Right renal cortex interstitium (tissue), 3 donors: ENCODE measurements at places on chromosomes 5 and 9.

DNA sequence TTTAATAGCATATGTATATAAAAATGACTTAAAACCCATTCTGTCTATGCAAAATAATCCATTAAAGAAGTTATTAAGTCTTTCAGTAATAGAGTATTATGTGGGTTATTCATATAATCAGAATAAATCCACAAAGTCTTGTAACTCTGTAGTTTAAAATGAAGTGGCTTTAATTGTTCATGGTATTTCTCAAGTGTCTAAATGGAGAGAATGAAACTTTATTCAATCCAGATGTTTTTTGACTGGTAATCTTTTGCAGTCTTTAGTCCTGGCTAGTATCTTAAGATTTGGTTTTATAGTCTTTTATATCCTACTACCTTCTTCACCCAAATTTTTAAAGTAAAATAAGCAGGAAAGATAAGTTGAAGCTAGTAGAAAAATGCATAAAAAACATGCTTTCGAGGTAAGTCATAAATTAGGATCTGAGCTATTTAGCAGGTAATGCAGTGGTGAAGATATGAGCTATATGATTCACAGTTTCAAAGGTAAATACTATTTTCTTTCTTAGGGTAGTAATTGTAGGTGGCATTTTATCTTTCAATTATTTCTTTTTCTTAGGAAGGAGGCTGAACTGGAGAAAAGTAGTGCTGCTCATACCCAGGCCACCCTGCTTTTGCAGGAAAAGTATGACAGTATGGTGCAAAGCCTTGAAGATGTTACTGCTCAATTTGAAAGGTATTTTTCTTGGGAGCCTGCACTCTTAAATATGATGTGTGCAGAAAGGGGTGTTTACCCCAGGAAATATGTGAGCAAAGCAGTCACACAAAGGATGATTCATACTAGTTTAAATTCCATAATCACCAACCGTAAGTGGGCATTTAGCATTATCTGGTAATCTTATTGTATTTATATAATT lies 17.9 kb downstream of the HMMR start:
- DNase-seq: no peak

GRCh38 chr5:137372773-137373160 lies 126.4 kb downstream of the SPOCK1 start:
- DNase-seq: no peak

DNA sequence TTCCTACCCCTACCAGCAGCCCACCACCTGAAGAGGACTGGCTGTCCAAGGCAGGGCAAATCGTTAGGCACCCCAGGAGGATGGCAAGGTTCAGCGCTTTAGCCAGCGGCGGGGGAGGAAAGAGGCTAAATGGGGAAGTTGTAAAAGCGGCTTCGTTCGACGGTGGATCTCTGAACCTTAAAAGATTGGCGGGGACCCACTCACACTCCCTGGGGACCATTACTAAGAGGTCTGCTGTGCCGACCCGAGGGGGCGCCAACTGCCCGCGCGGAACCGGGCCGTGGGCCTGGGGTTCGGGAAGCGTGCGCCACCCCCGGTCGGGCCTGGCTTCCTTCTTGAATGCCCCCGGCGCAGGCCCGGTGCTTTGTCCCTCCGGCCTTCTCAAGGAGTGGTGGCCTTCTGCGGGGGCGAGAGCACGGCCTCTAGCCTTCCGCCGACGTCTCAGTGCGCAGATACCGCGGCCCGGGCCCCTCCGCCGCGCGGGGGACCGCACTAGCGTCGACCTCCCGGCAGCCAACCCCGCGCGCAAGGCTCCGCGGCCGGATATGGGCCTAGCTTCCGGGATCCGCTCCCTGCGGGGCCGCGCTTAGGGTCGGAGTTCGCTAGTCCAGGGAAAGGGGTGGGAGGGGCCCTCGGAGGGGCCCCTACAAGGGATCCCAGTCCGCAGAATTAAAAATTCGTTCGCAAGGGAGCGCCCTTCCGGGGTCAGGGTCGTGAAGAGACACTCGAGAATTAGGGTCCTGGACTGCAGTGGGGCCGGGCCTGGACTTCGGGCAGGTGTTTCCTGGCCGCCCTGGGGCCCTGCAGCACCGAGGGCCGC lies 10.5 kb downstream of the NR2F1-AS1 start:
- DNase-seq: no peak

DNA sequence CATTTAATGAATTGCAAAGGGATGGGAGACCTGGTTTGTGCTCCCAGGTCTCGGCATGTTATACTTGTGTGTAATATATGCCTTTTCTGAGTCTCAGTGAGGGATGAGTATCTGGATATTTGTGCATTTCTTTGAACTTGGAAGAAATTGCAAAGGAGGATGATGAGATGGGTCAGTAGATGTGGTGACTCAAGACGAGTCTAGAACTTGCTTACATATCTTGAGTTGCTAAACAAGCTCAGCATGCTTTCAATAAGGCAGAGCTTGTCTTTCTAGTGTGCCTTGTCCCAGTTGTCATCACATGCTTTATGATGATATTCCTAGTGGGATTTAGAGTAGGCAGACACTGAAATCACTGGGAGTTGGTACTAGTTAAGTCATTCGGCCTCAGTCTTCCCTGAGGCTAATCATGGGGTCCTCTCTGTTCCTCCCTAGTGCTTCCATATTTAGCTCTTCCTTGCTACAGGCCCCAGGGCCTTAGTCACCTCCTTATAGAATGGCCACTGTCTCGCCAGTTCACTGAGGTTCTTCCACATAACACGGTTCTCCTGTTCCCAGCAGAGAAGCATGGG lies 222.3 kb downstream of the ARRDC3 start:
- no peak for DNase-seq

DNA sequence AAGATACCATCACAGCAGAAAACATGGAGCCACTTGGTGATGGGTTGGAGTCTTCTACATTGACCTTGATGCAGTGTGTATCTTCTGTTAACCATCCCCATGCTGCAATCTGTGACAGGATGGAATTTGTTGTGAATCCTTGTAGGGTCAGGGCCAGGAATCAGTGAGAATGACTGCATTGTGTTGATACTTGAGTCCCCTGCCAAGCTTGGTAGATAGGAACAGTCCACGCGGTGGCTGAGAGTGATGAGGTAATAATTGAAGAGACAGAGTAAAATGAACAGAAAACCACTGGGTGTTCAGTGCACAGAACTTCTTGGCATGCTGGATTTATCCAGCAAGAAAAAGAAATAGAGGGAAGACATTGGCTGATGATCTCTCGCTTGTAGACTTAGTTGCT lies 217.5 kb downstream of the MAN2A1 start:
- DNase-seq: no peak

- DNase-seq: no peak
These were observed 189.2 kb upstream of the NR4A3 start for GRCh38 chr9:99632349-99633038.

DNA sequence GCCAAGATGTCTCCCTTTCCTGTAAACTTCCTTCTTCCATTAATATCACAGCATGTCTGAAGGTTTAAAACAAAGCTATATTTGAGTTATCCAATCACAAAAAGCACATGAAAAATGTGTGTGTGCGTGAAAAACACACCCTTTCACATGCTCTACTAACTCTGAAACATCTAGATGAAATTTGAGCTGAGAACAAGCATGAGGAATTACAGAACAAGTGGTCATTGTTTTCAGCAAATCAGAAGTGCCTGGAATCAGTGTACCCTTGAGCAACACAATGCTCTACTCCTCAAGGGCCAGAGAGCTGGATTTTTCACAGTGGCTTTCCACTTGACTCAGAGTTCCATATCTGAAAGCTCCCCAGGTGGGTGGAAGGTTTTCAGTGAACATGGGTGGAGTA lies 255.9 kb downstream of the PSAT1 start:
- no peak for DNase-seq

DNA sequence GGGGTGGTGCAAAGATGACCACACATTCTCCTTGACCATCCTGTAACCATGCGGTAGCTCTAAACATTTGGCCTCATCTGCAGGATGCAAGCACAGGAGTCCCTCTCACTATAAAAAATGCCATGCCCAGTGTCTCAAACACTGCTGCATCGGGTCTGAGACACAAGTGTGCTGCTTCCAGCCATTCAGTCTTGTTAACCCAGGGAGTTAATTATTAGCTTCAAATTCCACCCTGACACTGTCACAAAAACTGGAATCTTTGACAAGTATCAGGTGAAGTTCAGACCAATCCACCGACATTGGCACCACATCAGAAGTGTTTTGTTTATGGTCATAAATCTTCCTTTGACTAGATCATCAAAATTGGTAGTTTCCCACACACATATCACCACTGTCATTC lies 119.1 kb upstream of the RASEF start:
- no peak for DNase-seq

GRCh38 chr5:54717870-54718269 lies 200.3 kb downstream of the SNX18 start:
- DNase-seq: no peak

DNA sequence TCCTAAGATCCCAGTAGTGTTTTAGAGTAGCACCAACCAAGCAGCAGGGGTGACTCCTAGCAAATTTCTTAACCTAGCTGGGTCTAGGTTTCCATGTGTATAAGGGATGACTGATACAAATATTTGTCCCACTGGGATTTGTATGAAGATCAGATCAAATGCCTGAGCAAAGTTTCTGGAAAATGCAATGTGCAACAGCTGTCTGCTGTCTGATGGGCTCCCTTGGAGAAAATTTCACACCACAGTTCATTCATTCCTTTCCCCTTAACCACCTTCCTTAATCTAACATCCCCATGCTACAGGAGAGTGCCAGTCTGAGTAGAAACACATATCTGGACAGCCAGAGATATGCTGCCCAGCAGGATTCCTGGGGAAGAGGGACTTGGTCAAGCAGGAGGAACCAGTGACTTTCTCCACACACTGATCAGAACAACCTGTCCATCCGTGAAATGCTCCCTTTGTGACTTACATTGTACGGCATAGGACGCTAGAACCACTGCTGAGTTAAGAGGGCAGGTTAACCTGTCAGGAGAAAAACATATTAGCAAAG lies 53.3 kb downstream of the PTPN3 start:
- DNase-seq: no peak

DNA sequence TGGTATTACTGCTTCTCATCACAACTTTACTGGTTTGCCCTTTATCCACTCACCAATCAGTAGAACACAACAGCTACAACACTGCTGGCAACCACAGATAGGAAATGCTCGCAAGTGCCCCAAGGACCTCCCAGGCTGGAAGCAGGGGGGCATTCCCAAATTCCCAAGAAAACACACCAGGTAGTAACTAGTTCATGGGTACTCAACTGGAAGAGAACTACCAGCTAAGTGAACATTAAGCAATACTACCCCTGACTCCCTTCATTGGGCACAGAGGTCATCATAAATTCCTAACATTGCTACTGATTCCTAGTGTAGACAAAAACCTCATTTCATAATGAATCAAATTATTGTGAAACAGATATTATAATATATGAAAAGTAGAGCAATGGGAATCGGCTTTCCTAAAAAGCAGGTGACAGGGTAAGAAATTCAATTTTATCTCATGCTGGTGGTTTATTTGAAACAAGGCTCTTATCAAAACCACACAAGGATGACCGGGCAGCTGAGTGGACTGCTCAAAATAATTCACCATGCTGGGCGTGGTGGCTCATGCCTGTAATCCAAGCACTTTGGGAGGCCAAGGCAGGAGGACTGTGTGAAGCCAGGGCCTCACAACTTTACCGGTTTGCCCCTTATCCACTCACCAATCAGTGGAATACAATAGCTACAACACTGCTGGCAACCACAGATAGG lies 81.6 kb downstream of the TLE1 start:
- DNase-seq: no peak

GRCh38 chr9:27888661-27889295 lies 315.5 kb upstream of the C9orf72 start:
- no peak for DNase-seq

DNA sequence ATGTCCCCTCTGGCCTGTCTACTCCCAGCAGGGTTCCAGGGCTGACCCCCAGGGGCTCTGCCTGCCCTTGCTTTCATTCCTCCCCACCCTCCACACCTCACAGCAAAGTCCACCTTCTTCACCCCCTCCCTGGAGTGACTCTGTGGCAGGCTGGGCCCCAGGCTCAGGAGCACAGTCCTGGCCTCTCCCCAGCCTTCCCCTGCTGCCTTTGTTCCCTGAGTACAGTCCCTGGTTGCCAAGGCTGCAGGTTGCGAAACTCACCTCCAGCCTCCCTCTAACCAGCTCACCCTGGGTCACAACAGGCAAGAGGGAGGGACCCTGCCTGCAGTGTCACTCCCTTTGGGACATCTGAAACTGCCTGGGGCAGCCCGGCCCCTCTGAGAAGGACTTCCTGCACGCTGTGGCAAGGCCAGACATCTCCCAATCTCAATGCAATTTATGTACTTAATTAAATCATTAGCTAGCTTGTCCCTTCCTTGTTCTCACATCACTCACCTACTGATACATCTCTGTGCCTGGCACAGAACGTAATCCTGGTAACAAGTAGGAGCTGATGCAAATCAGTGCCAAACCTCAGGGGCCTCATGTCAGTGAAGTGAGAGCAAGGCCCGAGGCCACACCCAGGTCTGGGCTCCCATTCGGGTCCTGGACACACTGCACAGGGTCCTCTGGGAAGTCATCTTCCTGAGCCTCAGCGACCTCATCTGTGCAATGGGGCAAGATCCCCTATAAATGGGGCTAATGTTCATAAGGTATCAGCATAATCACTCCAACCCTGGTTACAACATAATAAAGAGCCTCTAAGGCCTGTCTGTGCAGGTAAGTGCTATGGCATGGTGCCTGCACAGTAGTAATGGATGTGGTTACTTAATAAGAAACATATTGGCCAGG lies 27.3 kb upstream of the TRIM14 start:
- no peak for DNase-seq

- DNase-seq: no peak
These were observed 1.6 kb downstream of the SOWAHA start for GRCh38 chr5:132814503-132815294.

DNA sequence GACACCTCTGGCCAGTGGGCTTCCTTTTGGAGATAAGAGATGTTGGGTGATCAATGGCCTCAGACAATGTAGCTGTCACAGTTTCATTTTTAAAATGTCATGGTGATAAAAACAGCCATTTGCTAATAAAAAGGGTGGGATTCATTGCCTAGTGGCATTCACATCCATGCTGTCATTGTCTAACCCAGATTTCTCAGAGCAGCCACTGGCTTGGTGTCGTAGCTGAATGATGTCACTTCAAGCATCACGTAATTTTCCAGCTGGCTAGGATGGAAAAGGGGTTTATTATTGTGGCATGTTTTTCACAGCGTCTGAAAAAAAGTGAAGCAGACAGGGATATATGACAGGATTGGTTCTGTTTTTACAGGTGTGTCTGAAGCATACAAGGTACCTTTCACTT lies 184.7 kb downstream of the AOPEP start:
- no peak for DNase-seq

DNA sequence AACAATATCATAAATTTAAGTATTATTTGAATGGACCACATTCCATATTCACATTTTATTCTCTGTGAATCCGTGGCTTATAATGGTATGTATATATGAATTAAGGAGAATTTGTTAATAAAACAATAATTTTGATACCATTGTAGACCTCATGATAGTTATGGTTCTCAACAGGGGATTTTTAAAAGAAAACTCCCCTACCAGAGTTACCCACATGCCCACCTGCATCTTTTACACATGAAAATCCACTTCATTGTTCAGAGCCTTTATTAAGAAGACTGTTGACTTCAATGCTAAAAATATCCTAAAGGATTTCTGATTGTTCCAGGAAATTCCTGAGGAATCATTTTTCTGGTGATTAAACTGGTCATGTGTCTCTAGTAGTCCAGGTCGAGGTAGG lies 557.7 kb upstream of the MEF2C start:
- no peak for DNase-seq

GRCh38 chr5:89573345-89573744 lies 690.4 kb upstream of the MEF2C start:
- no peak for DNase-seq
